Activated CD4-positive, alpha-beta T cell treated with anti-CD3 and anti-CD28 coated beads, Interleukin-2, amount 50 U/mL, for 16 hours (primary cell): ENCODE measurements at places on chromosomes 12 and 14.

GRCh38 chr12:67651132-67651695 is 2.7 kb downstream of the DYRK2 start:
- peak; percentile 50 for DNase-seq

GRCh38 chr12:106445959-106446358 is 88.4 kb downstream of the POLR3B start:
- no peak for DNase-seq

- DNase-seq, result peak; percentile 76
Measured at GRCh38 chr12:96501133-96501761, 11.9 kb downstream of the CFAP54 start.

- DNase-seq, result no peak
Measured at GRCh38 chr12:93358821-93359220, 18.9 kb upstream of the NUDT4 start.
